Naive B cell (primary cell): ENCODE measurements at places on chromosomes 1 and 21.

DNA sequence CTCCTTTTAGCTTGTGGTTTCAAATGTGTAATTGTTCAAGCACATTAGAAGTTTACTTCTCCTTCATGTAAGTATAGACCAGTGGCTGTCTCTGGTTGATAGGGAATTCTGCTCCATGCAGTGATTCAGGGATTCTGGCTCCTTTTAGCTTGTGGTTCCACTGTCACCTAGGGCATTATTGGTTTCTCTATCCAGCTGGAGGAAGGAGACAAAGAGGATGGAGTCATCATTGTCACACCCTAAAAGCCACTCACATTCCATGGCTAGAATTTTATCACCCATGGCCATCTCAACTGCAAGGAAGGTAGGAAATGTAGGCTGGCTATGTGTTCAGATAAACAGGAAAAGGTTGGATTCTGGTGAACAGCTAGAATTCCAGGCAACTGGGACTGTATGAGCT, 131.2 kb downstream of the URB2 start:
- DNase-seq = no peak

GRCh38 chr1:151013518-151013917, 5.3 kb downstream of the PRUNE1 start:
- DNase-seq = no peak

- DNase-seq = no peak
Measured at GRCh38 chr1:185238447-185238846, 78.6 kb downstream of the IVNS1ABP start.

DNA sequence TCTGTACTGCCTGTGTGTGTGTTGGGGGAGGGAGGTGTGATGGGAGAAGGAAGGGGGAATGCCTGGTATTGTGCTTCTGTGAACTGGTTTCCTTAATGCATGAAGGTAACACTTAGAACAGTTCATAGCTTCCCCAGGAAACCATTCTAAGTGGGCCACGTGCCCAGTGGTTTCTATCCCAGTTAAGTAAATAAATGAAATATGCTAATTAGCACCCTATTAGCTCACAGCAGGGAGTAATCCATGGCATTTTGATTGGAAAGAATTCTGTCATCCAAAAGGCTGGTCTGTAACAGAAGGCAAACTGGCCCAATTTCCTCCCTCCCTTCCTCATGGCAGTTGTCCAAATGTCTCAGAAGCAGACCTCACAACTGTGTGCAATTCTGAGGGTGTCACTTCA, 199.3 kb downstream of the TTLL7 start:
- no peak for DNase-seq

GRCh38 chr1:17606826-17607440, 67.4 kb downstream of the ARHGEF10L start:
- no peak for DNase-seq

DNA sequence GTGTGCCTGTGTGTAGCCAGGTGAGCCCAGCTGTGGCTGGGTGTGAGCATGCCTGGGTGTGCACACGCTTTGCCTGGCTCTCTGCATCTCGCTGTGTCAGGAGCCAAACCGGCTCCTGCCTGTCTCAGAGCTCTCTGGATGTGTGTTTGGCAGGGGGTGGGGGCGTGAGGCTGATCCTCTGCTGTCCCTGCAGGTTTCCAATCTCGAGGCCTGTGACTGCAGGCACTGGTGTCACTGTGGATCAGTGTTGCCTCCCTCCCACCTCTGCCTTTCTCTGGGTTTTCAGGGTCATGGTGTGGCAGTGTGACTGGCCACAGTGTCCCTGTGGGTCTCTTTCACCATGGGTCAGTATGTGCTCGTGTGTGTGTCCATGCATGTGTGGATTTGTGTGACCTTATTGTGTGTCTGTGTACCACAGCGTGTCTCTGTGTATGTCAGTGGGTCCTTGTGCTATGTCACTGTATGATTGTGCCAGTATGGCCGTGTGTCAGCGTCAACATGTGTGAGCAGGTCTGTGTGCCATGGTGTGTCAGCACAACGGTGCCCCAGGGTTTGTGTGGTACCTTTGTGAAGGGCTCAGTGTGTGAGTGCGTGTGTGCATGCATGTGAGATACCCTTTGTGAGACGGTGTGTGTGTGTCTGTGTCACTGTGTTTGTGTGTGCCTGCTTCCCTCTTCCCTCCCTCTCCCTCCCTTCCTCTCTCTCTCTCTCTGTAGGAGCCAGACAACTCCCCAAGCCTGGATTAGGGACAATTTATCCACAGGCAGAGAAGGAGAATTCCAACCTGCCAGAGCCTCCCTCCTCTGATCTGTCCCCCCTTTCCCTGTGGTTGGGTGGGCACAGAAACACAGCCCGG, 43.4 kb downstream of the AHDC1 start:
- no peak for DNase-seq

- no peak for DNase-seq
Measured at GRCh38 chr1:159179906-159180305, 8.5 kb downstream of the CADM3 start.

DNA sequence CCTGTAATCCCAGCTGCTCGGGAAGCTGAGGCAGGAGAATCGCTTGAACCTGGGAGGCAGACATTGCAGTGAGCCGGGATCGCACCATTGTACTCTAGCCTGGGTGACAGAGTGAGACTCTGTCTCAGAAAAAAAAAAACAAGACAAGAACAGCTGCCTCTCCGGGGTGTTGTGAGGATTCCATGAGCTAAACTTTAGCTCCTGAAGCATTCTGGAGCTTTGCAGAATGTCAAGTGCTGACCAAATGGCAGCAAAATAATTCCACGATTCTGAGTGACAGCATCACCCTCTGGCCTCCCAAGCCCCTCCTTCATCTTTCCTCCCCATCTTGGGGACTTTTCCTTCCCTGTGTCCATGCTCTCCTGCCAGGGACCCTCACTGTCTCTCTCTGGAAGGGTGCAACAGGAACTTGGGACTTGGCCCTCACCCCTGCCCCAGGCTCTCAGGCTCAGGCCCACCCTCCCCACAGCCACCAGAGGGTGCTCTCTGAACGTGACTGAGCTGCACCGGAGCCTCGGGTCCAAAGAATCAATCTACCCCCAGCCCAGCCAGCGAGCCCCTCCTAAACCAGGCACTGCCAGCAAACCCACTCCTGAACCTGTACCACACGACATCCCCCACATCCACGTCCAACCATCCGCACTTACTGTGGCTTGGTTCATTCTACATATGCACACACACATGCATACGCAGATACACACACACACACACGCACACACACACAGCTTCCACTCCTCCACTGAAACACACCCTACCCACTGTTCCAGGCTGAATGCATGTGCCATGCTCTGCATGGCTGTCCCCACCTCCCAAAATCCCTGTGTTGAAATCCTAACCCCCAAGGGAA, 45.7 kb downstream of the ACOT7 start:
- peak; percentile 36 for DNase-seq
